ENCODE measurements at places on chromosomes 2 and 18.
A peak's percentile ranks its signal among the peaks of the same experiment; 100 is the strongest.

GRCh38 chr2:136025057-136025973 lies 39.9 kb upstream of the DARS1 start:
- DNase-seq: peak; percentile 94

DNA sequence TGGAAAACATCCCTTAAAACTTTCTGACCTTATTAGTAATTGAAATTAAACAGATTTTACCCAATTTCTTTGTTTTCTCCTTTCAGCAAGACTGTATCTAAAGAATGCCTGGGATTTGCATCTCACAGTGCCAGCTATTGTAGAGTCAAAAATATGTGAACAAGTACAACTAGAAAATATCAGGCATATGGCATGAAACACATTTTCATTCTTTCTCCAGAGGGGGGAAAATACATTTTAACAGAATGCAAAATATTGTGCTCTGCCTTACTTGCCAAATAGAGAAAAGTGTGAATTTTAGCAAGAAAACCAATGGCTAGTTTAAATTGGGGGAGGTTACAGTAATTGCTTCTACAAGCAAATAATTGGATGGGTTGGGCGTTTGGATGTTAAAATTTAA lies 366.6 kb upstream of the FIGN start:
- DNase-seq: no peak

- peak; percentile 13 for DNase-seq
Measured at GRCh38 chr2:235859651-235860050, 308.5 kb downstream of the GBX2 start.

DNA sequence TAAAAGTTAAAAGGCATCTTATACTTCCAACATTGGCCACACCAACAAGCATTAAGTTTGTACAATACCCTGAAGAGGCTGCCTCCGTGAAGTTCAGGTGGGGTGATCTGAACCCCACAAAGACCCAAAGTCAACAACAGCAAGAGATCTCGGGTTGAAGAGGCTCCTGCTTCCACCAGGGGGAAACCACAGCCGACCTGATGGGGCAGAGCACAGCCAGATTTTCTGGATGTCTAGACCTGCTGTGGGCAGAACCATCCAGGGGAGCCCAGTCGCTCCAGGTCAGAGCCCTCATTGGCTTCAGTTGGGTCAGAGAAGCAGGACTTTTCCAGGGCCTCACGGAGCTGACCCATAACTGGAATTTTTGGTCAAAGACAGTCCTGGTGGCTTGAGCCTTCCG lies 66.5 kb upstream of the ACKR3 start:
- DNase-seq: no peak

DNA sequence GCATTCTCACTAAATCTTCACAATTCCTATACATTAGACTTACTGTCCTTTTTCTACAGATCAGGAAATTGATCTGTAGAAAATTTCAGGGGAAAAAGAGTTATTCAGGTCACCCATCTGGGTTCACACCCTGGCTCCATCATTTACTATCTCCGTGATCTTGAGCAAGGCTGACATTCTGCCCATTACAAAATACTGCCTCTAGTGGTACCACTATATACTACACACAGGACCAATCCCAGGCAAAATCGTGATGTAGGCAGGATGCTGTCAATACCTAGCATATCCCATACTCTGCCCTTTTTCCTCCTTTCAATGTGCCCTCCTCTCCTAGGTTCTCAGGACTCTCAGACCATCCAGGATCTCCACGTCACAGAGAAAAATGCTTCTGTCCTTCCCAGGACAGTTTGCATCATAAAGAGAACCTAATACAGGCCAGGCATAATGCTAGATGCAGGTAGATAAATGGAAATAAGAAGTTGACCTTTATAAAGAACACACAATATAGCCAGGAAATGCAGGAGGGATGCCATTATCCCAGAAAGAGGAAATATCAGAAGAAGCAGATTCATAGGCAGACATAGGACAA lies 101.9 kb downstream of the CDH20 start:
- DNase-seq: peak; percentile 13

DNA sequence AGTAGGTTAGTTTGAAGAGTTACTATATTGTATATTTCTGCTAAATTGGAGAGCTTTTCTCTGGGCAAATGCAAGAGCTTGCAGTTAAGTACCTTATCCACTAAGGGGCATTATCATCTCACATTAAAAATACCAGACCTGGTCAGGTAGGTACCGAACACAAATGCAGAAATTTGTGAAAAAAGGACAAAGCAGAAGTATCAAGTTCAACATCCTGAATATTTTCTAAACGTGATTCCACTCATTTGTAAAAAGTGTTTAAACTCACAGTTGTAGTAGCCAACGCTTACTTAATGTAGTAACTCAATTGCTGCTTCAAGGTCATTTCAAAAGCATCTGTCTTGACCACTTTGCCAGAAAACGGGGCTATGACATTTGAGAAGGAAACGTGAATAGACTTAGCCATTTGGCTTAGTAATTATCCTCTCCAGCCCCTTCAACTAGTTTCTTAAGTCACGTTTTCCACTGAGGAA lies 52.1 kb downstream of the CYRIA start:
- DNase-seq: no peak

Measured in cardiac muscle cell (in vitro differentiated cells and primary cell).